ENCODE measurements at places on chromosomes 3 and 15.

- DNase-seq: peak; percentile 26
These were observed 50.0 kb downstream of the RLBP1 start for GRCh38 chr15:89171136-89172072.

GRCh38 chr3:81876826-81877225 lies 115.4 kb upstream of the GBE1 start:
- DNase-seq: no peak

DNA sequence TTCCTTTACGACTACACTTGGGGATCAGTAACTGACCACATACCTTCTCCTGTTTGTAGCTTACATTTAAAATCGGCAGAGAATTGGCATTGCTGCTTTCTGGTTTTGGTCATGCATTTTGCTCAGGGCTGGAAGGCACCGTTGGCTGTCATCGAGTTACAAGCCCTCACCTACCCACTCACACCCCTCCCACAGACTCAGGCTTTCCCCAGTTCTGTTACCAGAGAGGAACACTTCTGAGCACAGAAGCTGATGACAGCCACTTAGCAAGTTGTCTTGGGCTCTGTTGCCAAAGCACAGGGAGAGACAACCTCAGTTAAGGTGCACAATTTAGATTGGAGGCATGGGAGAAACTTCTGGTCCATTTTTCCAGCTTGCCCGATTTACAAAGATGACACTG lies 204.8 kb upstream of the TOPAZ1 start:
- no peak for DNase-seq

DNA sequence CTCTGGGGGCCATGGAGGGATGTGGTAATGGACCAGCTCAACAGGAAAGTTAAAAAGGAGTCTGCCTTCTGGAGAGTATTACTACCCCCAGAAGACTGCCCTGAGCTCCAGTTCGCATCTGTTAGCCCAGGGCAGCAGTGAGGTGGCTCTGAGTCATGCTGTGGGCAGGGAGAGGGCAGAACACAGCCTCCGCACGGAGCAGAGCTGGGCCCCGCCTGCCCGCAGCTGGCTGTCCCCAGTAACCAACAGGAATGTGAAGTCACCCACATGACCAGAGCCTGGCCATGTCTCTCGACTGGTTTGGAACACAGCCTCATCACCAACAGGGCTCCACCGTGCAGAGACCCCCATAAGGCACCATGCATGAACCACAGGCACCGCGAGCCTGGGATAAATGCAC lies 62.1 kb downstream of the CYFIP1 start:
- DNase-seq: no peak

DNA sequence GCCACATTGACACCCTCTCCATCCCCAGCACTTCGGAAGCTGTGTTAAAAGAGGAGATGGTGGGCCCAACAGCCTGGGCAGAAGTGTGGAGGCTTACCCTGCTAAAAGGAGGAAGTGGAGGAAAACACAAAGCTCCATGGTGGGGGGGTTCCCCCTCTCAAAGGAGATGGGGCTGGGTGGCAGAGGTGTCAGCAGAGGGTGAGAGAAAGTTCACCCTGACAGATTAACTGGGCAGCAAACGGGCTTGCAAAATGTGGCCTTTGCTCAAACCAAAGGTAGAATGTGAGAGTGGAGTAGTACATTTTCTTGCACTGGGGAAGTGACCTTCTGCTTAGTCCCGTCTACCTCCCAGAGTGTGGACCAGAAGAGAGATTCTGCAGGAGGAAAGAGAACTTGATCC lies 44.7 kb downstream of the MYO1E start:
- DNase-seq: peak; percentile 76

GRCh38 chr3:132211896-132212295 lies 105.3 kb upstream of the ACP3 start:
- no peak for DNase-seq

DNA sequence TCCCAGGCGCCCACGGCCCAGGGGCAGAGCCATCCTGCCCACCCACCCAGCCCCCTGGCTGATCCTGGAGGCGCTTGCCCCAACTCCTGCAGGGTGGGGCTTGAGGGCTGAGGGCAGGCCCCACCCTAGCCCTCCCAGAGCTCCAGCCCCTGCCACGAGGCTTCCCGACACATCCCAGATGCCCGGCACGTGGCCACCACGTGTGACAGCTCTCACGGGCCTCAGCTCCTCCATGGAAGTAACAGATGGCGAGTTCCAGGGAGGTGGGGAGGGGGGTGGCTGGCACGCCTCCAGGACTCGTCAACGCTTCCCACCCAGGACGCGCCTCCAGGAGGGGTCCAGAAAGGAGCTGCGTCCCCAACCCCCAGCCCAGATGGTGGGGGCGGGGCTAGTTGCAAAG lies 29.1 kb downstream of the PLXND1 start:
- DNase-seq: peak; percentile 50

- DNase-seq: no peak
These were observed 24.6 kb downstream of the ITPR1 start for GRCh38 chr3:4517643-4518311.

DNA sequence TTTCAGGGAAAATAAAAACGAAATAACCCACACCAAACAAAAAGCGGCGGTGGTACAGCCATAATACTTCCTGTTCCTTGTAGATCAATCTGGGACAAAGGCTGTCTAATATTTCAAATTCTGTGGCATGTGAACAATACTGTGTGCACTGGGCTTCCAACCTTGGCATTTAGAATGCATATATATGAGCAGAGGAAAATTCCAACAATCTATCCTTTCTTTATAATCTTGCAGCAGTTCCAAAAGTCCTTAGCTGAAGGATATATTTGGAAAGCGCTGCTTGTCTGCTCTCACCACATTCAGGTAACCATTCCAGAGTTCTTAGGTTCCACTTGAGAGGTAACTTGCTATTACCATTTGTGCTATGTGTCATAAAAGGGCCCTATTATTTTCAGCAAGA lies 231.8 kb downstream of the RBMS3 start:
- DNase-seq: no peak

GRCh38 chr3:192884777-192885773 lies 32.6 kb downstream of the MB21D2 start:
- no peak for DNase-seq

GRCh38 chr15:98718426-98719136 lies 70.2 kb downstream of the IGF1R start:
- DNase-seq: no peak

- DNase-seq: no peak
These were observed 191.1 kb downstream of the PDZRN3 start for GRCh38 chr3:73433687-73434086.

DNA sequence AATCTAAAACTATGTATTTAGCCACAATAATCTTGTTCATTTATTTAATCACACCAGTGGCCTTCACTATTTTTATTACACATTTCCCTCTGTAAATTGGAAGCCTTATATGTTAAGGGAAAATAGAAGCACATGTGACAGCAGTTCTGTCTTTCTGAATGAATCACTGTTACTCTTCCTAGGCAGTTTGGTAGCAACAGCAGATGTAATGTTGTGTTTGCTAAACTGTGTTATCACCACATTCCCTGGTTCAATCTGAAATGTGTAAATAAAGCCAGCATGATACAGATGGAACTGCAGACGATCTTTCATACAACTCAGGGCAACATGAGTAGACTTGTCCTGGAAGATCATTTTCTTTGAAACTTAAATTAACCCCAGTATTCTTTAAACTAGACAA lies 220.1 kb downstream of the MCTP2 start:
- no peak for DNase-seq

- DNase-seq: no peak
These were observed 1.3 kb upstream of the PLA1A start for GRCh38 chr3:119596398-119596797.

GRCh38 chr3:140198242-140198641 lies 263.3 kb downstream of the CLSTN2 start:
- DNase-seq: no peak

- DNase-seq: peak; percentile 10
These were observed 835 bp downstream of the MEIS2 start for GRCh38 chr15:37099319-37100108.

DNA sequence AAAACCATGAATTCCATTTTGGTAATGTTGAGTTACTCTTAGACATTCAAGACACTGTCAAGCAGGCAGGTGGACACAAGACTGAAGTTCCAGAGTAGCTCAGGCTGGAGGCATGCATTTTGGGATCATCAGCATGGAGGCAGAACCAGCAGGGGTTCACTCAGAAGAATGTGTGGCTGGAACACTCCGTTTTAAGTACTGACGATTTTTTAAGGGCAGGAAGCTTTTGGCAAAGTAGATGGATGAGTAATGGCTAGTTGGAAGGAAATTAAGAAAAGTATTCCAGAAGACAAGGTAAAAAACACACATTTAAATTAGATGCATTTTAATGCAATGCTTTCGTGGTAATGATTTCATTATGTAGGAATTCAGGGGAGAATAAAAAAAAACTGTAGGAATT lies 420.4 kb downstream of the ROBO2 start:
- no peak for DNase-seq
